NCI-H187 treated with DMSO at 0.1 percent for 48 hours (cell line): ENCODE measurements at places on chromosomes 12 and 14.

DNA sequence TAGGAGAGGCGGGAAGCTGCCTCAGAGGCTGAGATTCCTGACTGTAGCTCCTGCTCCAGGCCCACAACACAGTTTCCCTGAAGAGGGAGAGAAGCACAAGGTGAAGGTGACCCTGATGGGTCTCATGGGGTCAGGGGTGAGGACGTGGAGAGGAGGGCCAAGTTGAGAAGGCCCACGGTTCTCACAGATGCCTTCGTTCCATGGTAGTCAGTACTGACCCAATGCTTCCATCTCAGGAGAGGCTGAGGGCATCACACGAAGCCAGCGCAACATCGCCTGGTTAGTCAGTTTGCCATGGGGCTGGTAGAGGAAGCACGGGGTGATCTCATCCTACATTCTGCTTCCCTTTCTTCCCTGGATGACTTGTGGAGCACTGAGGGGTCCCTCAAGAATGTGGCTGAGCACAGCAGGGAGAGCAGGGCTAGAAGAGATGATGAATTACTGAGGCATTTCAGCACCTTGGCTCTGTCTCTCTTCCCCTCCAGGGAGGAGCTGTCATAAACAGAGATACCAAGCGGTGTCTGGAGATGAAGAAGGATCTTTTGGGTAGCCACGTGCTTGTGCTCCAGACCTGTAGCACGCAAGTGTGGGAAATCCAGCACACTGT is 51.9 kb downstream of the GALNT8 start:
- no peak for DNase-seq

GRCh38 chr12:87511371-87511770 is 517.8 kb downstream of the C12orf50 start:
- no peak for DNase-seq

GRCh38 chr12:114799574-114800487 is 115.9 kb upstream of the TBX3 start:
- no peak for DNase-seq

- DNase-seq, result no peak
Observed at GRCh38 chr12:63382930-63383329, 231.9 kb upstream of the AVPR1A start.

DNA sequence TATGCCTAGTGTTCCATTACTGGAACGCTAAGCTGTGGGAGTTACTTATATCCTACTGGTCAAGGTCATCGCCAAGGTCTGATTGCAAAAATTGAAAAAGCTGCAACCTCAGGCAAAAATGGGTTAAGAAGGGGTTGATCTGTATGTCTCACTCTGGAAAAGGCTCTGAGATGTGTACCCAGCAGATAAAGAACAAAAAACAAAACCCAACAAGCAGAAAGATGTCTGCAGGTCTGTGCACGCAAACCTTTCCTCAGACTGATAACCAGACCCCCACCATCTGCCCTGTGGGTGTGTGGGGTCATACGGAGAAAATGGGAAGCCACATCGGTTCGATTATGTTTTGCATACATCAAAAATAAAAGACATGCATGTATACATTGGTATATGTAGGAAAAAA is 56.4 kb downstream of the TESC start:
- no peak for DNase-seq

- DNase-seq, result no peak
Observed at GRCh38 chr14:70920608-70921007, 13.3 kb downstream of the PCNX1 start.

- no peak for DNase-seq
Observed at GRCh38 chr14:72700338-72701236, 193.3 kb downstream of the DPF3 start.

DNA sequence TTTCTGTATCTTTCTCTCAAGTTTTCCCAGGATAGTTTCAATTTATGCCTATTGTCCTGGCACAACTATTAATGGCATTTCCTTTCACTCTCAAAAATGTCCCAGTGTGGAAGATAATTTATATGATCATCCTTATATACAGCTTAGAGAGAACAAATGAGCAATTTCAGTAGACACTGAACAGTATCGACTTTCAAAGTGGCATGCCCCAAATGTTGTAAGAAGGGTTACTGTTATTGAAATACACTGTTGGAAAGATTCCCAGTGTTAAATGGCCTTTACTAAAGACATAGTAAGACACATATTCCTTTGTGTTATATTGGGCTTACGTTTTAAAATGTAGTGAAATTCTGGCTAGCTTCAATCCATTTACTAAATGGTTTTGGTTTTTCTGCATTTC is 202.3 kb upstream of the CDKN3 start:
- DNase-seq, result no peak

DNA sequence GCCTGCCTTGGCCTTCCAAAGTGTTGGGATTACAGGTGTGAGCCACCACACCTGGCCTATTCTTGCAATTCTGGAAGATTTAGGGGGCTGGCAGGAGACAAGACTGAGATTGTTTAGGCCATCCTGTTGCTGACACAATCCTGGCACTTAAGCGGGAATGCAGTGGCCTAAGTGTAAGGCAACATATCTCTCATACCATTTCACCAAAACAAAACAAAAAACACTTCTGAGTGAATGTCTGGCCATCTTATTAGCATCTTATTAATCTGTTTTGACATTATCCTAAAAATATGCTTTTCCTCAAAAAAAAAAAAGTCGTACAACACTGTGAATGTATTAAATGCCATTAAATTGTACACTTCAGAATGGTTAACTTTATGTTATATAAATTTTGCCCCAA is 67.6 kb downstream of the DENND5B start:
- no peak for DNase-seq

DNA sequence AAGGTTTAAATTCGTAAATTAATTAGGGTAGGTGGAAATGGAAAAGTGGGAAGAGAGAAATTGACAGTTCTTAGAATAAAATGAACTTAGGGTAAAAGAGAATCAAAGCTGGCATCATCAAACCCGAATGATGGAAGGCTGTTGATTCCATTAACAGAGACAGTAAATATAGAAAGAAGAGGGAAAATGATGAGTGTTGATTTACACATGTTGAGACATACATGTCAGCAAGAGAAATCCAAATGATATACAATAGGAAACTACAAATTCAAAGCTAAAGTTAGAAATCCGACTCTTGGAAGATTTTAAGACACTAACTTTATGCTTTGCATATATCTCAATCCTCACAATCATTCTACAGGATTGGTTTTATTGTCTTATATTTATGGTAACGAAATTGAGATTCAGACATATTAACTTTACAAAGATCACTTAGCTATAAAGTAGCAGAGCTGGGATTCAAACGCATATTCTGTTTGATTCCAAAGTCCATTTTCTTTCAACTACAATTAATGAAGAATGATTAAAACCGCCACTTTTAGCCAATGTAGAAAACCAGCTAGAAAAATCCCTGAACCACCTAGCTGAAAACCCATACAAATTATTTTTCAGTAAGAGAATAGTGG is 30.2 kb downstream of the LIMA1 start:
- DNase-seq, result no peak
